ENCODE measurements at places on chromosomes 5 and 9.

DNA sequence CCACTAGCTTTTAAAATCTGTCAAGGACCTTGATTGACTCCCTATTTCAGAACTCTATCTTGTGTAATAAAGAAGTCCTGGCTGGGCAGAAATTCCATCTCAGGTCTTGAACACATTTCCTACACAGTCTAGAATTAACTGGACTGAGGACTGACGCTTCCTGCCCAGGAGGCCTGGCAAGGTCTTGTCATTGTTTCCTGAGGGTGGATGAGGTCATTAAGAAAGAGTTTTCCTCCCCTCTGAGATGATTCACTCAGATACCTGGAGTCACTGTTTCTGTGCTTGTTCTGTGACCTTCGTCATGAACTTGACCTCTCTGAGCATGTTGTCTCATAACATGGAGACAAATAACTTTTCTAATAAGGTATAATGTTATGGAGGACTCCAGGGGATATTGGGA lies 10.0 kb downstream of the MTAP start:
- no peak for DNase-seq

GRCh38 chr5:39544941-39545340 lies 120.2 kb upstream of the DAB2 start:
- no peak for DNase-seq

- no peak for DNase-seq
Measured at GRCh38 chr5:149166128-149166527, 24.8 kb downstream of the ABLIM3 start.

- DNase-seq: no peak
Measured at GRCh38 chr9:124839612-124840299, 13.5 kb upstream of the WDR38 start.

DNA sequence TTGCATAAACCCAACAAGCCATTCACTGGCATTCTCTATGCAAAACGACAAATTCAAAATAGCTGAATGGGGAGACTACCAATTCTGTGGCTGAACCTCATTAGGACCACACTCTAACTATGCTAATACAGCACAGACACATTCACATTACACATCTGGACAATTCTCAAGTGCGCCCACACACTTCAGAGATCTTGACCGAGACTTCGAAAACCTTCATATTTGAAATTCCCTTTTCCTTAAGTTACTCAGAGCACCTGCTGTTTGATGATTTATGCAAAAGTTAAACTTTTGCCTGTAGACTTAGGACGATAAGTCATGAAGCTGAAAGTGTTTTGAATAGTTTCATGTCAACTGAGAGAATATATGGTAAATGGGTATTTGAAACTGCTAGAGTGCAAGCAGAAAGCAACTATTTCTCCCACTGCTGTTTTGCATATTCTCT lies 111.9 kb downstream of the FBN2 start:
- DNase-seq: no peak

DNA sequence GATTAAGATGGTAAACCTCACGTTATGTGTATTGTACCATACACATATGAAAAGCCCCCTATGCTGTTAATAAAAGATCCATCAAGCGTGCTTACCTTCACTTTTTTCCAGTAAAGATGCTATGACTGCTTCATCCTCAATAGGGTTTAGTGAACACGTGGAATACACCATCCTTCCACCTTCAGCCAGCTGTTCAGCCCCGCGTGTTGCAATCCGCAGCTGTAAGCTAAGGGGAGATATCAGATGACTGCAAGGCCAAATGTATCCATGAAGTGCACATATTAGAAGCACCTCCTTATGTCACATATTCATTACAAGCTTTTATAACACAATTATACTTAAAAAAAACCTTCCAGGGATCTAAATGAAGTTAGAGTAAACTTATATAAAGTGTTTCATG lies 16.2 kb downstream of the NSUN2 start:
- DNase-seq: no peak

DNA sequence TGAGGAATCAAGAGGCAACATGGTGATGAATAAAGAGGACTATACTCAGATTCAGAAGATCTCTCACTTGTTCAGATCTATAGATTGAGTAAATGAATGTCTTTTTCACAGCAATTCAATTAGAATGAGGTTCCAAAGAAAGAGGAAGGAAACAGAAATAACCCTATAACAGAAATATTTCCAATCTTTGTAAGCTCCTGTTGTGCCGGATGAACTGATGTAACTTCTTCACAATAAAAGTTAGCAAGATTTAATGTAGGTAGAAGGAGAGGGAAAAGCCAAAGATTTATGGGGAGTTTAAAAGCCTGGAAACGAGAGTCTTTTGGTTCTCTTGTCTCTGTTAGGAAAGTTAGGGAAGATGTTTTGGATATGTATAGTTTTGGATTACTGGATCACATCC lies 92.1 kb downstream of the PBX3 start:
- DNase-seq: no peak

DNA sequence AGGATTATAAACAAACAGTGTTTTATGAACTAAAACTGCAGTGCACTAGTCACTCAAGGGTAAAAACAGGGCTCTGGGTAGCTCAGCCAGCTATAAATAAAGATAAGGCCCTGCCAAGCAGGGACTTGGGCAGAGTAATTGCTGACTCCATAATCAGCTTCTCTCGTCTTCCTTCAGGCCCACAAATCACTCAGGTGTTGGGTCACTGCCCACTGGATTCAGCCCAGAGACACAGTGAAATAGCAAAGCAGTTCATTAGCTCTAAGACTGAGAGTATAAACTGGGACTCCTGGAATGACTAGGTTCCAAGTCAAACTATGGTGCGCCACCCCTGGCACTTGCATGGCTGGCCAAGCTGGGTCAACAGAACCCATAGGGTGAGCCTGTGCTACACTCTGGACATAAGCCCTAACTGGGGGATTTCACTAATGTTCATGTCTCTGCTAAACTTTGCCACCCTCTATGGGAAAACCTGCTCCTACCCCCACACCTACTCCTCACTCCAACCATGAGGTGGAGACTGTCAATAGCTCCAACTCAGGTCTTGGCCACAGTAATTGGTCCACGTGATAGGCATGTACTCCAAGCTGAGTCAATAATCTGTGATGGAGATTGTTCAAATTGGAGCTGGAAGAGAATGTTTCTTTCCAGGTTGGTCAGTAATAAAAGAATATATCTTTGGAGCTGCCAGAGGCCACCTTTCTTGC lies 158.5 kb downstream of the SLIT3 start:
- no peak for DNase-seq

All from esophagus squamous epithelium (tissue), 5 donors.